ENCODE measurements at places on chromosomes 16 and 17.

DNA sequence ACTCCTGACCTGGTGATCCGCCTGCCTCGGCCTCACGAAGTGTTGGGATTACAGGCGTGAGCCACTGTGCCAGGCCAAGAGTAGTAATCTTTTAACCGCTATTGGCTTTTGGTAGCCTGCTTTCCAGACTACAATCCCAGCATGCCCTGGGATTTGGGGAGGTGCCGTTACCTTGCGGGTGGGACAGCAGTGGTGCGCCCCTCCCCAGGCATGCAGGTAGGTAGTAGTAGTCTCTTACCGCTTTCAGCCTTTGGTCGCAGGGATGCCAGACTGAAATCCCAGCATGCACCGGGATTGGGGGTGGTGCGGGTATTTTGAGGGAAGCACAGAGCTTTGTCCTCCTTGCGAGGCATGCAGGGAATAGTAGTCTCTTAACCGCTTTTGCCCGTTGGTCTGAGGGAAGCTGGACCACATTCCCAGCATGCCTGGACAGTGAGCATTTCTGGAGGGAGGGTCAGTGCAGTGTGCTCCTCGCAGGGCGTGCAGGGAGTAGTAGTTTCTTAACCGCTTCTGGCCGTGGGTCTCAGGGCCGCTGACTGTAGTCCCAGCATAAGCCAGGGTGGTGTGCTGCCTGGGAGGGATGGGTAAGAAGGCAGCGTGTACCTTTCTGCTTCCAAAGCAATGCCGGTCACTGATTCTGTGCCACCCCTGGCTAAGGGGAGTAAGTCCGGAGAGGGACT, 1686.8 kb downstream of the TP53TG3F start:
- H3K4me3 ChIP-seq, result no peak overlapping the region
- no peaks in the 10 kb centered on the region for H3K36me3 ChIP-seq
- H3K4me1 ChIP-seq, result no peaks in the 10 kb centered on the region
- no peak for DNase-seq
- no peak overlapping the region for H3K27ac ChIP-seq

GRCh38 chr17:51351890-51352289, 91.5 kb downstream of the UTP18 start:
- H3K27ac ChIP-seq, result no peak overlapping the region
- H3K27me3 ChIP-seq, result no peaks in the 10 kb centered on the region
- H3K4me1 ChIP-seq, result no peaks in the 10 kb centered on the region
- peak; percentile 31 for DNase-seq

GRCh38 chr17:28498652-28499363, 7.3 kb upstream of the FOXN1 start:
- no peak overlapping the region for H3K27ac ChIP-seq
- no peak overlapping the region for H3K4me3 ChIP-seq
- DNase-seq, result no peak
- H3K4me1 ChIP-seq, result no peaks in the 10 kb centered on the region

- H3K36me3 ChIP-seq, result no peaks in the 10 kb centered on the region
- peaks cover 17% of the 10 kb centered on the region for H3K27me3 ChIP-seq
Measured at GRCh38 chr17:49130891-49131290, 1.7 kb upstream of the B4GALNT2 start.

Data from IMR-90 (cell line).